ENCODE measurements at places on chromosomes 6 and 20. TPM values are rescaled to one million over a fixed set of nuclear protein-coding genes. Genes with fewer than 3 reads are reported as not detected.

GRCh38 chr20:37369846-37370245, 23.9 kb downstream of the SRC start:
- DNase-seq, result no peak

- no peak for DNase-seq
Measured at GRCh38 chr6:167764713-167765479, 61.8 kb upstream of the AFDN start.

DNA sequence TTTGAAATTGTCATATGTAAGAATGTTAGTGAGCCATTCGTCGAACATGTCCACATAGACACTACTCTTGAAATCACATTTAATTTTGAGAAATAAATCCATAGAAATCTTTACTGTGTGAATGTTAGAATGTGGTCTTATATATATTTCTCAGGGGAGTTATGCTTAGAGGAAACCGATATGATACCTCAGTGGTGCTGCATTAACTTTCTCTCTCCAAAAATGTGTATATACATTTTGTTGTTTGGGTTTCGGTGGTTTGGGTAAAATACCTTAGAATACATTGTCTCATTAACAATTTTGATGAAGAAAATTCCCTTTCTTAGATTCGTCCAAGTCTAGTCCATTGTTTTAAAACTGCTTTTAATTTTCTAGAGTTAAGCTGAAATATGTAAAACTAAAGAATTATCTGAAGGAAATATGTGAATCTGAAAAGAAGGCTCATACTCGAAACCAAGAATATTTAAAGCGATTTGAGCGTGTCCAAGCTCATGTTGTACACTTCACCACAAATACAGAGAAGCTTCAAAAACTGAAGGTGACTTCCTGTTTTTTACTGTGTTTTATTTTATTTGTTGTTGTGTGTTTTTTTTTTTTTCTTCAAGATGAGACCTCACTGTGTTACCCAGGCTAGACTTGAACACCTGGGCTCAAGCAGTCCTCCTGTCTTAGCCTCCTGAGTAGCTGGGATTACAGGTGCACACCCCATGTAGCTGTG, 10.3 kb downstream of the KIZ start:
- DNase-seq, result no peak

- no peak for DNase-seq
Measured at GRCh38 chr6:108163267-108163643, 2.6 kb upstream of the NR2E1 start.

- no peak for DNase-seq
Measured at GRCh38 chr6:36431197-36431596, 11.5 kb downstream of the PXT1 start.

GRCh38 chr6:170188571-170189001, 102.3 kb downstream of the DLL1 start:
- peak; percentile 6 for DNase-seq

DNA sequence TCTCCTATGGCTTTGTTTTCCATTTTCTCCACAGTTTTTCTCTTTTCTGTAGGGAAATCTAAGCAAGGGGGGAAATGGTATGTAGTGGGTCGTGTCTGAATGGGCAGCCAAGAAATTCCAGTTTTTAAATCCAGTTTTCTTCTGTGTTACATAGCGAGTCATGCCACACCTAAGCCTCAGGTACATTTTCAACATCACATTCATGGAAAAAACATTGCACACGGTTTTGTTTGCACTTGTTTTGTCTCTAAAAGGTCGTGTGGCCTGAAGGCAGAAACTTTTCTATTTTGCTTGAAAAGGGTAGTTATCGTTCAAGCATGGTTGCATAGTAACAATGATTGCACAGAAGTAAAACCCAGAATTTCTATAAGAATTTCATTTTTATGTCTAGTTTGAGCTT, 70.5 kb downstream of the MOXD1 start:
- DNase-seq, result no peak

- DNase-seq, result no peak
Measured at GRCh38 chr20:23484081-23484480, 6.8 kb upstream of the CST8 start.

- no peak for DNase-seq
Measured at GRCh38 chr20:32037929-32038328, 14.1 kb upstream of the HCK start.

DNA sequence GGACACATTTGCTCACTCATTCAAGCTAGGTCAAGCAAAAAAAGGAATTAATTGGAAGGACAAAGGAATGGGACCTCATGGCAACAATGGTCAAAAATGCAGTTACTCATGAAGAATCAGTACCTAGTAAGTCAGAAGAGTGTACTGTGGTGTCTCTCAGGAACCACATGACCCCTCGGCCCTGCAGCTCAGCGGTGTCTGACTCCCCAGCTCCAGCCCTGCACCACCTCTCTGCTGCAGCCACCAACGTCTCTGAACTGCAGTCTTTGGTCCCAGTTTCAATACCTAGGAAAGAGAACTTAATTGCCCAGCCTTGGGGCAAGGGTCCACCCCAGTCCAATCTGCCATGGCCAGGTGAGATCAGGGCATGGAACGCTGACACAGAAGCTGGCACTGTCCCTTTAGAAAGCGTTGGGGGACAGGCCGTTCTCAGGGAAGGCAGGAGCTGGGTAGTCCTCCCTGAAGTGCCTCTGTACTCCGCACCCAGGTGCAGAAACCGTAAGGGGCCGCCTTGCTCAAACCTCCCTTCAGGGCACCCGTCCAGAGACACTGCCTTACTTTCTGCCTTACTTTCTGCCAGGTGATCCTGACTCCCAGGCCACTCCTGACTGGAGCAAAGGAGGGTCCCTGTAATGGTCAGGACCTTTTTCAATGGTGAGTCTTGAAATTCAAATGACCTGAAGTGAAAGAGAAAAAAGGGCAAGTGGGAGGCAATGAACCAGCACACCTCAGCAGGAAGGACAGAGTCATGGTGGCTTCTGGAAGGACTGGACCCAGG, 13.2 kb upstream of the NELFCD start:
- DNase-seq, result no peak

GRCh38 chr20:54070187-54070987, at the start of gene BCAS1:
Gene BCAS1 (minus strand): TSS chr20:54070594. CDS start chr20:54058718, 11,876 bp downstream.
- no peak for DNase-seq

GRCh38 chr6:88167352-88167937, 1.3 kb upstream of the CNR1 start:
- no peak for DNase-seq

GRCh38 chr6:14023855-14024254, 93.7 kb upstream of the CD83 start:
- DNase-seq, result no peak

DNA sequence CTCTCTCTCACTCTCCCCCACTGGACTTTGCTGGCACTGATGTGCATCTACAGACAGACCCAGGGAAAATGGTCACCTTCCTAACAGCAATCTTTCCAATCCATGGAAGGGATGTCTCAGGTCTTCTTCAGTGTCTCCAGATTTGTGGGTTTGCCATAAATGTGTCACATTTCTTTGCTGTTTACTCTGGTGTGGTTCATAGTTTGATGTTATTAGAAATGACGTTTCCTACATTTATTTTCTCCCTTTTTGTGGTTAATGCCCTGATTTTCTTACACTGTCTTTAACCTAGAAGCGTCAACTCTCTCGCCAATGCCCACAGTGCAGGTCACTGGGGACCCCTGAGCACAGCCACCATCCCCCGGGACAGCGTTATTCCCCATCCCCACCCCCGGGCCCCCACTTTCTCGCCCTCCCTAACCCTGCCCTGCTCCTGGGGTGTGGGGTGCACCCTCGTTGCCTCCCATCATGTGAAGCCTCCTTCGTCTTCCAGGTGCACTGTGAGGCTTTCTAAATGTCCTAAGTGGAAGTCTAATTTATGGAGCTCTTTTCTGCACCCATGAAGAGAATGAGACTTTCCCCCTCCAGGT, 86.5 kb downstream of the YTHDF1 start:
- no peak for DNase-seq

- no peak for DNase-seq
Measured at GRCh38 chr6:3882866-3883265, 33.7 kb downstream of the FAM50B start.

- no peak for DNase-seq
Measured at GRCh38 chr6:34227761-34228421, 8.8 kb upstream of the HMGA1 start.

Gene GHRH
- total RNA-seq, result not detected

Gene RBM24
- total RNA-seq, result 2.7 TPM

Gene MMP24
- 0.08 TPM for total RNA-seq

Gene TTLL9
- total RNA-seq, result not detected

Gene NKAPL
- not detected for total RNA-seq

Gene CRISP2
- not detected for total RNA-seq

Gene SPATS1
- total RNA-seq, result not detected

Gene SLC35A1
- 4.9 TPM for total RNA-seq

Gene FOXQ1
- total RNA-seq, result not detected

Gene BIRC7
- total RNA-seq, result 2.0 TPM

Gene RAMACL
- total RNA-seq, result 0.31 TPM

Gene WFDC10B
- not detected for total RNA-seq

Gene PGC
- not detected for total RNA-seq

All from CD8-positive, alpha-beta T cell (primary cell).